Skin of body (tissue), 3 donors: ENCODE measurements at places on chromosomes 2 and 18.

DNA sequence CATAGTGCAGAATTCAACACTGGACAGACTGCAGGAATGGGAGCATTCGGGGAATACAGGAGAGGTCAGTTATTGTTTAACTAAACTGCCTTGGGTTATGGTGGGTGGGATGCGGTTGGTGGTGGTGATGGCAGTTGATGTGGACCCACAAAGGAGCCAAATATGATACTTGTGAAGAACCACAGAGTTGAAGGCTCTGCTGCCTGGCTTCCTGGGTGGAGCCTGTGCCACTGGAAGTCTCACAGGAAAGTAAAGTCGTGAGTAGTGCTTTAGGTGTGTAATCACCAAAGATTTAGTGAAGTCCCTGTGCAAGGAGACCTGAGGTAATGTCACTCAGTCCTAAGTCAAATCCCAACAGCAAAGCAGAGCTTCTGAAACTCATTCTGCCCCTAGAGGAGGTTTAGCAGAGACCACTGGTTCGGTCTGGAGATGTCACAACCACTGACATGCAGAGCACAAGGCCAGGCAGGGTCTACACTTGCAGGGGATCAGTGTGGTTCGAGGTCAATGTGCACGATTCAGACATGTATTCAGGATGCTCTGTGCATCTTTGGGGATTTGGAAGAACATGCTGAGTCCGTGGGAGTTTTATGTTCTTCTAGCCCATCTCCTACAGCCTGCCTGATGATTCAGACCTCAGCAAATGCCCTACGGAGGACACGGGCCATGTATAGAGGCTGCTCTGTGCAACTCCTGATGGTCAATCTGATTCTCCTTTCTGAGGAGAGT lies 1150.9 kb downstream of the RPIA start:
- DNase-seq, result no peak

- no peak for DNase-seq
Measured at GRCh38 chr2:151247432-151247831, 14.2 kb downstream of the RBM43 start.

DNA sequence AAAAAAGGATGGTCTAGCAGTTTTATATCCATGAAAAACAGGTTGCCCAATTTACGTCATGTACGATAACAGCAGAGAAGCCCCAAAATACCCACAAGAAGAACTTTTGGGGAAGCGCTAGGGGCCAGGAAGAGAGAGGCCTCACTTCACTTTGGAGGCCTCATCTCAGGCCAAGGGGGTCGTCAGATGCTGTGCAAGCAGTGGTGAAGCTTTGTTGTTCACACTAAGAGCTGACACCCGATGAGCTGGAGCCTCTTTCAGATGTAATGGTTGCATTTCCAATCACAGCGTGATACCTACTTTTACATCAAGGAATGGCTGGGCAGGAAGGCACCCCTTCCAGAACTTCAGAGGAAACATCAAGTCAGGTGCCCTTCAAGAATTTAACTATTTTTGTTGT lies 242.3 kb upstream of the PXDN start:
- DNase-seq, result no peak

- DNase-seq, result no peak
Measured at GRCh38 chr2:1750270-1750932, 6.1 kb upstream of the PXDN start.

DNA sequence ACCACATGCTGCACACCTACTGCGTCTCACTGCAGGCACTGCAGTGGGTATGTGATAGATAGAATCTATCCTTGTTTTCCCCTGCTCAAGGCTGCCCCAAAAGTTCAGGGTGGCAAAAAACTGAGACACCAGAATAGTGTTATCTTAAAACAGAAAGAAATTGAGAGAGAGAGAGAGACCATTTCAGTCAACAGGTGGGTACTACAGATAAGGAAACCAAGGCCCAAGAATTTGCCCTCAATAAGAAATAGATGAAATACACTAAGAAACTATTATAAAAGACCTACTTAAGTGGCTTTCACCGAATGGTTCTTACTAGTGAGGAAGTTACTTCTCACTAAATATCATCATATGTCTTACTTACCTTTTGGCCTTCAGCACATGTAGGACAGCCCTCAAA lies 27.9 kb downstream of the EPG5 start:
- DNase-seq, result no peak

- no peak for DNase-seq
Measured at GRCh38 chr2:205763708-205764211, 81.5 kb downstream of the NRP2 start.

- DNase-seq, result no peak
Measured at GRCh38 chr2:109285244-109285651, 156.2 kb downstream of the SH3RF3 start.

GRCh38 chr2:169659320-169659719 lies 34.9 kb downstream of the CFAP210 start:
- DNase-seq, result no peak

GRCh38 chr2:182867426-182868053 lies 1.1 kb upstream of the FRZB start:
- no peak for DNase-seq
